Heart left ventricle (tissue), 16 donors: ENCODE measurements at places on chromosomes 7 and 10.

GRCh38 chr7:74481458-74482196, 27.9 kb downstream of the GTF2IRD1 start:
- DNase-seq, result no peak

DNA sequence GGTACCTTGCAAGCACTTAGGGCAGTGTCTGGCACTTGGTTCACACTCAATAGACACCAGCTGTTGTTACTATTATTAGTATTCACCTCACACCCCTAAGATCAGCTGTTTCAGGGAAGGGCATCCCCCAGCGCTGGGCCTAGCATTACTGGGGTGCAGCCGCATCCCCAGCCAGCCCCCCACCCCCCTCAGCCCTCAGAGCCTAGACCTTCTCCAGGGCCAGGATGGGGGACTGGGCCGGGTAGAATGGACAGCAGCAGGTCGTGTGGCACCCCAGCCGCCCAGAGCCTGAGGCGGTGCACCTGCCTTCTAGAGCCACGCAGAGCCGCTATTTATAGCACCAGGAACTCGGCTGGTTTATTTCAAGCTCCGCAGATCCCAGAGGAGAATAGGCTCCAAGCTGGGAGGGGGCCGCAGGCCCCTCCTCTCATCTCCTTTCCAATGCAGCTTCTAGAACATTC, 60.5 kb downstream of the GTF2IRD1 start:
- DNase-seq, result peak; percentile 65

GRCh38 chr10:99526861-99527504, 5.8 kb upstream of the NKX2-3 start:
- no peak for DNase-seq

- DNase-seq, result no peak
These were observed 100.7 kb upstream of the PODXL start for GRCh38 chr7:131656980-131657723.

DNA sequence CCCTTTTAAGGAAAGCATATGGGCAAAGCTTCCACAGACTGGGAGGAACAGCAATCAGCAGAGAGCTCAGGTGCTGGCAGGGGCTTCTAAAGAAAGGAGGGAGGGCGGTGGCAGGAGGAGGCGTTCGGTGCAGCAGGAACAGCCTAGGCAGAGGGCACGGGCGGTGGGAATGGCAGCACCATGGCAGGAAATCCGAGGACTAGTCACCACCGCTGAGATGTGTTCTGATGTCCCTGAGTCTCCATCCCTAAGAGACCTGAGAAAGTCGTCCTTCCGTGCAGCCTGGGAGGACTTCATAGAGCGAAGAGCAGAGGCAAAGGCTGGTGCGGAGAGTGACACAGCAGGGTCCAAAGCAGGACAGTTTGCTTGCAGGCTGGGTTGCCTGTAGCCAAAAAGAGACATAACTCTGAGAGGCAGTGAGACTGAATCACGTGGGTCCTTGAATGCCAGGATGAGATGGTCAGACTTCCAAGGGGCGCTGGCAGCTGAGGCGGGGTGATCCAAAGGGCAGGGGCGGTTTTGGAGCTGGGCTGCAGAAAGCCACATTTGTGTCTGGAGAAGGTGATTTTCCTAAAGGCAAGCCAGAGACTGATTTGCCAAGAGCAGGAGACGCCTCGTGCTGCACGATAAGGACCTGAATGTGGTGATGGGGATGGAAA, 35.8 kb upstream of the GRID1 start:
- DNase-seq, result no peak

GRCh38 chr7:101622609-101623173, 6.4 kb downstream of the MYL10 start:
- DNase-seq, result no peak

GRCh38 chr7:25965405-25966123, 186.4 kb upstream of the NFE2L3 start:
- DNase-seq, result no peak

- DNase-seq, result no peak
These were observed 70.8 kb upstream of the TEX47 start for GRCh38 chr7:88866265-88866863.

DNA sequence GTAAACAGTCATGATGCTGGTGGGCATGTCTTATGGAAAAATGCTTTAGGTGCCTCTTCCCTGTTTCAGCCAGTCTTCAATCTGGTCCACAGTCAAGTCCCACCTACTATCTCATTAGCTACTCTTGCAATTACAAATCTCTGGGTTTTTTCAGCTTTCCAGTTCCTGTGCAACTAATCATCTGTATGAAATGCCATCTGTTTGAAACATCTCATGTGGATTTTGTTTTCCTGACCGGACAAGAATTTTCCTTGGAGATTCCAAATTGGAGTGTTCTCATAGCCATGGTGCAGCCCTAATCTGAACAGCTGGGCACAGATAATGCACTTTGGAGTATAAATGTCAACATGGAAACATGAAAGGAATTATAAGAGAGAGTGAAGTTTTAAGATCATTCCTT, 41.3 kb upstream of the CALN1 start:
- DNase-seq, result no peak

DNA sequence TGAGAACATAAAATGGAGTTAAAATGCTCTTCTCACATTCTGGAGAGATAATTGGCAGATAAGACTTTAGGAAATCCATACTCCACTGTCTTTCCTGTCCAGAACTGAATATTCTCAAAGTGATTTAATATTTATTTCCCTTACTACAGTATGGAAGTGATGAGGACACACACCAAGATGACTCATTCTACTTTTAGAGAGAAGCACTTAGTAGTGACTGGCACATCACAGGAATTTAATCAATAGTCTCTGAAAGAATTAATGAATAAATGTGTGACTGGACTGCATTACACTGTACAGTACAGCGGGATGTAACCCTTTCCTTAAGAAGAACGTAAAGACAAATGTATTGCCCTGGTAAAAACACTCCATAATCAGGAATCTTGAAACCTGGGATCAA, 116.7 kb downstream of the SEMA3E start:
- DNase-seq, result no peak

- no peak for DNase-seq
These were observed 56.2 kb upstream of the AGK start for GRCh38 chr7:141495057-141495456.

DNA sequence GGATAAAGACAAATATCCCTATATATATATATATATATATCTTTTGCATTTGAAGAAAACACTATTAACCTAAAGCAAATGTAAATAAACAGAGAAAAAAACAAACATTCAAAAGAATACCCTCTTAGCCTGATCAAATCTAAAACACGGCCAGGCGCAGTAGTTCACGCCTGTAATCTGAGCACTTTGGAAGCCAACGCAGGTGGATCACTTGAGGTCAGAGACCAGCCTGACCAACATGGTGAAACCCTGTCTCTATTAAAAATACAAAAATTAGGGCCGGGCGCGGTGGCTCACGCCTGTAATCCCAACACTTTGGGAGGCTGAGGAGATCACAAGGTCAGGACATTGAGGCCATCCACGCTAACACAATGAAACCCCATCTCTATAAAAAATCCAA, 9.2 kb downstream of the ANXA7 start:
- no peak for DNase-seq

DNA sequence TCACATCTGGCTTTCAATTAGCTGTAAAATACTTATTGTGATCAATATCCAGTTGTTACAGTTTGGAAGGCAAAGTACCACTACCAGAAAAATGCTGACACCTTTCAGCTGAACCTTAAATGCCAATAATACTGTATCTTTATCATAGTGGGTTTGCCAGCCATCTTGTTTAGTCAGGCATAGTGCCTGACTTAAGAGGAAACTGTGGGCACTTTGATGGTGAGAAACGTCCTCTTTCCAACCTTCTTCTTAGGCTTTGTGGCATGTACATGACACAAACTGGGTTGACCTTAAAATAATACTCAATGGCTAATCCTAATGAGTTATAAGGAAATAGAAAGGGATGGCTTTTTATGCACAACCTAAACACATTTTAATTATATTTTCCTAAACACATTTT, 52.3 kb upstream of the PRR15 start:
- DNase-seq, result no peak

DNA sequence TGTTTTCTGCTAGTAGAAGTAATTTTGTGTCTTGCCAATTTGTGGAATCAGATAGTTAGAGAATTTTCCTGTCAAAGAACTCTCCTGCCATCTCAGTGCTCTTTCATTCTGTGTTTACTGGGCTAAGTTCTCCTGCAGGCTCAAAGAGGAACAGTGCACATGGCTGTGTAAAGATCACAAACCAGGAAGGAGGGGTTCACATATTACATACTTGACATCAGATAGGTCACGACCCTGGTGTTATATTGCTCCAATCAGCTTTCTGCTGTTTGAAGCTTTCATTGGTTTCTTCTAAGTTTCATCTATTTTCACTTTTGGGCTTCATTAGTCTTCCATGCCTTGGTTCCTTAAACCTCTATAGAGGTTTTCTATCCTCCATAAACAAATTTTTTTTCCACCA, 13.5 kb upstream of the ELMO1 start:
- DNase-seq, result no peak

DNA sequence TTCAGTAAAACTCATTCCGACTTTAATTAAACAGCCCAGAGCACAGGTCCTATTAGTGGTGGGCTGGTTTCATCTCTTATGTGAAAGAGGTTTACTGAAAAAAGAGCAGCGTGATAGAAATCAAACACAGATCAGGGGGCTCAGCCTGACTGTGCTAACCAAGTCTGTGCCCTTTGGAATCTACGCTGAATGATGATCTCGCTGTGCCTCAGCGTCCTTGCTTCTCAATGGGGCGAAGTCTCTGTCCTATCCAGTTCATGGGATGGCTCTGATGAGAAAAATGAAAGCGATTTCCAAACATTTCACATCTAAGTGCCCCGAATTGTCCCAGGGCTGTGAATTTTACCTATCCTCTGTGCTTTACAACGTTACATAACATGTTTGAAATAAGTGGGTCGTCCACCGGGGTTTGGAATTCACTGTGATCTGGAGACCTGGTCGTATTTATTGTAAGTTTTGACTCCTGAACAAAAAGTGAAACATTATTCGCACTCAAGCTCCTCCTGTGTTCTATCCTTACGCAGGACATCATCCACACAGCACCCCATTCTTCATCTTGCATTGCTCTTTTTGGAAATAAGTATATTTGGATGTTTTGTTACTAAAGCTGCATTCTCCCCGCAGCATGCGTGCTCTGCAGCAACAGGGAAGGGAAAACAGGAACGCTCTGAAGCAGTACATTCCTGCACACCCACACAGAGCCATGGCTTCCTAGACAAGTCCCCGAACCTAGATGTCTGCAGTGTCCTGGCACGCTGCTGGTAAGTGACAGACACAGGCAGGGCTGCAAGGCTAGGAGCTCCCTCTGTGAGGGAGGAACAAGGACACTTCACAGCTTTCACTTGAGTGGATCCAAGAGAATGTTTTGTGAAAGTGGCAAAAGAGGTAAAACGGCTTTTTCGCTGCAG, 83.5 kb downstream of the SLC37A3 start:
- no peak for DNase-seq

GRCh38 chr10:2891073-2891769, 176.1 kb upstream of the PFKP start:
- no peak for DNase-seq

DNA sequence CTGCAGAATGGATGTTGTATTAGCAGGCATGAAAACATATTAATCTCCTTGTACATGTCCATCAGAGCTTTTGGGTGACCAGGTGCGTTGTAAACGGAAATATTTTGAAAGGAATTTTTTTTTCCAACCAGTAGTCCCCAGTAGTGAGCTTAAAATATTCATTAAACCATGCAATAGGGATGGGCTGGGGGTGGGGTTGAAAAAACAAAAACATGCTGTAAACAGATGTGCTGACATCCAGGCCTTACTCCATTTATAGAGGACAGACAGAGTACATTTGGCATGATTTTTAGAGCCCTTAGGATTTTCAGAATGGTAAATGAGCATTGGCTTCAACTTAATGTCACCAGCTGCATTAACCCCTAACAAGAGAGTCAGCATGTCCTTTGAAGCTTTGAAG, 50.2 kb downstream of the PTPN12 start:
- DNase-seq, result no peak

DNA sequence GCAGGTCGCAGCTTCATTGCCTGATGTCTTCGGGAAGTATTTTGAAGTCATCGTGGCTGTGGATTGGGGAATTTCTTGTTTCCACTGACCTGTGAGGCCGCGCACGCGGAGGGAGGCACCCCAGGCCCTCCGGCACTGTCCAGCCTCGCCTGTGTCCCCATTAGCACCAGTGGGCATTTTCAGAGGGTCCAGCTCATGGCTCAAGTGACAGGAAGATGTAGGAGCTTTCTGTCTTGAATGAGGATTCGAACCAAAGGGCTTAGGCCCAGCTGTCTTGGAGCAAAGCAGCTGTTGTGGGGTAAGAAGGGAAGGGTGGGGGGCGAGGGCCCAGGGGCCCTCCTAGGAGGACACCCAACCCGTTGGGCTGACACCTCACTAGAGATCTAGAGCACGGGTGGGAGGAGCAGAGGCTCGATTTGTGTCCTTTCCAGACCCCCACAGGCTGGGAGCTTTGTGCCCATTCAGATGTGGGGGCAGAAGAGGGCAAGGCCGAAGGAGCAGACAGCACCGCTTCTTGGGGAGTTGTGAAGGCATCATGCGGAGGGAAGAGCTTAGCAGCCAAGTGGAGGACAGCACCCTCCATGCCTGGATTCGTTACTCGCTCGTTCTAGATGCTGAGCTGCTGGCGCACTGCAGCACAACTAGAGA, 914 bp downstream of the ZNF37A start:
- no peak for DNase-seq

DNA sequence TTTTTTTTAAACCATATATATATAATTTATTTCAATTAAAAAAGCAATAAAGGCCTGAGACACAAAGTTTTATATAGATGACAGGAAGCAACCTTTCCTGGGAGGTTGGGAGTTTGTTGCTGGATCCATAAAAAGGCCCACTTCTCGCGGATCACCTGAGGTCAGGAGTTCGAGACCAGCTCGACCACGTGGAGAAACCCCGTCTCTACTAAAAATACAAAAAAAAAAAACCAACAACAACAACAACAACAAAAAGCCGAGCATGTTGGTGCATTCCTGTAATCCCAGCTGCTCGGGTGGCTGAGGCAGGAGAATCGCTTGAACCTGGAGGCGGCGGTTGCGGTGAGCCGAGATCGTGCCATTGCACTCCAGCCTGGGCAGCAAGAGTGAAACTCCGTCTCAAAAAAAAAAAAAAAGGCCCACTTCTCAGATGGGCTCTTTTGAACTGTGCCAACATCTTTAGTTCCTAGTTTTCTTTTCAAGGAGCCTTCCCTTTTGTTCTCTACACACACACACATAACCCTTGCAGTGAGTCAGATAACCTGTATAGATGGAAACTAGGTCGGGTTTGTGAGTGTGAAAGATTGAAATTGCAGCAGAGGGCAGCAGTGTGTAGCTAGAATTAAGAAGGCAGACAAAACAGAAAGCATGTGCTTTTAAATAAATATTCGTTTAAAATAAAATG, 1.2 kb upstream of the SMNDC1 start:
- no peak for DNase-seq

DNA sequence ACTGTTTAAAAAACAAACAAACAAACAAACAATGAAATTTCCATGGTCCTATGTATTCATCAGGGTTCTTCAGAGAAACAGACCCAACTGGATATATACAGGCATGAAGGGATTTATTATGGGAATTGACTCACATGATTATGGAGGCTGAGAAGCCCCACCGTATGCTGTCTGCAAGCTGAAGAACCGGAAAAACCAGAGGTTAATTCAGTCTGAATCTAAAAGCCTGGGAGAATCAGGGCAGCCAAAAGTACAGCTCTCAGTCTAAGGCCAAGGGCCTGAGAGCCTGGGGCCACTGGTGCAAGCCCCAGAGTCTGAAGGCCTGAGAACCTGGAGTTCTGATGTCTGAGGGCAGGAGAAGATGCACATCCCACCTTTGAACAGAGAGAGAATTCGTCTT, 163.5 kb downstream of the MDFIC start:
- no peak for DNase-seq

- DNase-seq, result no peak
These were observed 441.8 kb upstream of the AKR1E2 start for GRCh38 chr10:4384245-4384644.
